ENCODE measurements at places on chromosomes 6 and 20.

DNA sequence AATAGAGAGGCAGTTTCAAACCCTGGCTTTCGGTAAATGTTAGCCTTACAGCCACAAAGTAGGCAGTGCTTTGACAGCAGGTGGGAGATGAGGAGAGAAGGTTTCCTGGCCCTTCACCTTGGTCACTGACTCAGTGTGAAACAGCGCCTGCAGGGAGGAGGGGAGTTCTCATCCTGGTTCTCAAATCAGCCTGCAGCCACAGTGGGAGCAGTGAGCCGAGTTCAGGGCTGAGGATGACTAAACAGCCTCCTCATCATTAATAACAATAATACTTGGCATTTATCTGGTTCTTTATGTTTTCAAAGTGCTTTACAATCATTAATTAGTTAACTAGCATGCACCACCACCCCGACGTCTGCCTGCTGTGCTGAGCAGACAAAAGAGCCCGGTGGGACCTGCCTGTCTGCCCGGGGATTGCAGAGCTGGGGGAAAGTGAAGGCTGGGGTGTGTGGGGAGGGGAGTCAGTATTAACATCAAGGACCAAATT lies 59.6 kb downstream of the PRDM1 start:
- DNase-seq = no peak

DNA sequence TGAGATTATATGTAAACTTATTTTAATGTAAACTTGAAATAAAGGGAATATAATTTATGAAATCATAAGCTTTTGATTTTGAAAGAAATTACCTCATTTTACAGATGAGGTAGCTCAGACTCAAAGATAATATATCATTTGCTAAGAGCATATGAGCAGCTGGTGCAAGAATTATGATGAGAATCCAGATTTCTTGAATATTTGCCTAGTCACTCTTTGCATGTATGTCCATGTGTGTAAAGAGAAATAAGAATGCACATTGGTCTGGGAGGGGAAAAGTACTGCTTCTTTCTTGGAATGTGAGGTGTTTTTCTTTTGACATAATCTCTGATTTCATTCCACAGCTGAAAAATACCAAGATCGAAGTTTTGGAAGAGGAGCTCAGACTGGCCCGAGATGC lies 11.1 kb upstream of the SNRNP48 start:
- DNase-seq = no peak

- no peak for DNase-seq
Observed at GRCh38 chr6:72649032-72649984, 27.4 kb downstream of the KCNQ5 start.

DNA sequence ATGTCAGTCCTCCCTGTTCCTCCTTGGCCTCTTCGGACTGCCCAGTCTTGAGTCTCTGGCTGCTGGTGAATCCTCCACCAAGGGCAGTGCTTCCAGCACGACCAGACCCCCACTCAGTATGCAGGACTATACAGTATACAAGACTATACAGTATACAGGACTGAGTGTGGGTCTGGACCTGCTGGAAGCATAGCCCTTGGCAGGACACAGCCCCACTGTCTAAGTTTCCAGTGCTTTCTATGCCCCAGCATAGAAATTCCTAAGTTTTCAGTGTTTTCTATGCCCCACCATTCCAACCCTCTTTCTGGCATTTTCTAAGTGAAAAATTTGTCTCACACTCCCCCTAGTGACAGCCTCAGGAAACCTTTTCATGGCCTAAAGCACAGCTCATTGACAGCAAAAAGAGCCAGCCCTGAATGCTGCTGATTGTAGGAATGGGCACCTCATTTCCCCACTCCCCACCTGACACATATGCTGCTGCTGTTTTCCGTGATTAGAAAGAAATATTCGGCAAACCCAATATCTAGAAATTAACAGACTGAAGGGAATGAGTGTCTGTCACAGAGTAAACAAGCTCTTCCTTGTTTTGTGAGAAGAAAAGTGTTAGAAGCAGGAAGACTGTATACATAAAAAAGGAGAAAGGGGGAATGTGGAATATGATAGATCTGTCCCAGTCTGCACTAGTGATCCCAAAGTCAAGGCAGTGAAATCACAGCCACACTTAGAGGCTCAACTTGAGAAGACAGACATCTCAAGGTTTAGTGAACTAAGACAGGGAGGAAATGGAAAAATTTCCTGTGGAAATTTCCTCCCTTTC lies 206.9 kb downstream of the IBTK start:
- DNase-seq = peak; percentile 83

DNA sequence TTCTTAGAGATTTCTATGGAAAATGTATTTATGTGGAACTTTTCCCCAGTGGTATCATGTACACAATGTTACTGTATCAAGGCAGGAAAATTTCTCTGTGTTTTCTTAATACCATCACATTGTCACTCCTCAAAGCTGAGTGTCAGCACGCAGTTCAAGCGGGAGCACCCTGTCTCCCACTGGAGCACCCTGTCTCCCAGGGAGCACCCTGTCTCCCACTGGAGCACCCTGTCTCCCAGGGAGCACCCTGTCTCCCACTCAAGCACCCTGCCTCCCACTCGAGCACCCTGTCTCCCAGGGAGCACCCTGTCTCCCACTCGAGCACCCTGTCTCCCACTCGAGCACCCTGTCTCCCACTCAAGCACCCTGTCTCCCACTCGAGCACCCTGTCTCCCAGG lies 51.3 kb downstream of the PSMG4 start:
- DNase-seq = no peak

- no peak for DNase-seq
Observed at GRCh38 chr6:75952128-75952527, 120.3 kb downstream of the IMPG1 start.

- no peak for DNase-seq
Observed at GRCh38 chr20:56922497-56922896, 293.4 kb downstream of the TFAP2C start.

GRCh38 chr6:85464260-85464644 lies 14.4 kb downstream of the NT5E start:
- no peak for DNase-seq

- peak; percentile 44 for DNase-seq
Observed at GRCh38 chr6:35919827-35920751, 809 bp downstream of the SRPK1 start.

DNA sequence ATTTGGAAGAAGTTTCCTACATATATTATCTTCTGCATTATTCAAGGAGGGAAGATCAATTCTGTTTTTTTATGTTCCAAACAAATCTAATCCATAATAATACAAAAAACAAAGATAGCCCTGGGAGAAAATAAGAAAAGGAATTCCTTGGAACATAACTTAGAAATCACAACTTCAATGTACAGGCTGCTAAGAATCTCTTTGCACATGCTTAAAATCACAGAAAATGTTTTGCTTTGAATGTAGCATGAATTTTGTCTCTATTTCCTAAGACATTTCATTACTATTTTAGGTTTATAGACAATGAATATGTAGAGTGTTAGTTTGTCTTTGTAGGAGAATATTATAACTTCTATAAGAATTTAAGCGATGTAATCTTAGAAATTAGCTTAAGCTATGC lies 700.1 kb downstream of the RNF144B start:
- no peak for DNase-seq

- DNase-seq = no peak
Observed at GRCh38 chr6:22062807-22063408, 233.9 kb downstream of the PRL start.

GRCh38 chr6:20948556-20948955 lies 414.3 kb downstream of the CDKAL1 start:
- DNase-seq = no peak

- no peak for DNase-seq
Observed at GRCh38 chr6:166076625-166077024, 91.0 kb downstream of the TBXT start.

DNA sequence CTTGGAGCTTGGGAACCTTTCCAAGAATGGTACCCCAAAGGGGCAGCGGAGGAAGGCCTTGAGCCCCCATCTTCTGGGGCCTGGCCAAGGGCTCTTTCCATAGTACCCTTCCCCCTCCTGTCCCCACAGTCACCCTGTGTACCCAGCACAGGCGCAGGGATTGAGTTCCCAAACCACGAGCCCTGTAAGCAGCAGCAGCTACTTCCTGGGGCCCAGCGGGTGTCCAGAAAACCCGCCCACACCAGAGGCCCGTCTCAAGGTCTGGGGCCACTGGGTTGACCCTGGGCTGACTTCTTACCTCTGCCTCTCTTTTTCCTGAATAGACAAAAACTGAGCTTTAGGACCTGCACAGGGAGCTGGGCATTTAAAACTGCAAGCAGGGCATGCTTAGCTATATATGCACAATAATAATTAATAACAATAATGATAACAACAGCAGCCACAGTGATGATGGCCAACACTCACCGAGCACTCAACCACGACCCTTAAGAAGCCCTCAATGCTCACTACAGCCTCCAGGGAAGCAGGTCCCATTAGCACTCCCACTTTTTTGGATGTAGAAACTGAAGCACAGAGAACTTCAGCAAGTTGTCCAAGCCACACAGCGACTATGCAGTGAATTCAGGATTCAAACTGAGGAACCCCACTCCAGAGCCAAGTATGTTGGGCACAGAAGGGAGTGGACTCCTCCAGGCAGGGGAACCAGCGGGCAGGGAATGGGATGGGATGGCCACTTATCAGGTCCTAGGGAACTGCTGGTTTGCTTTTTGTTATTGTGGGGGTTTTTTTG lies 14.5 kb downstream of the NOL4L start:
- peak; percentile 22 for DNase-seq

GRCh38 chr6:11396860-11397259 lies 140.7 kb upstream of the TMEM170B start:
- DNase-seq = no peak

GRCh38 chr6:147382945-147383554 lies 125.4 kb upstream of the SAMD5 start:
- DNase-seq = no peak

- no peak for DNase-seq
Observed at GRCh38 chr6:56764081-56764566, 121.4 kb upstream of the DST start.

GRCh38 chr6:107657755-107658461 lies 166.2 kb downstream of the SCML4 start:
- peak; percentile 48 for DNase-seq

- no peak for DNase-seq
Observed at GRCh38 chr6:99064834-99065233, 117.1 kb upstream of the FBXL4 start.

DNA sequence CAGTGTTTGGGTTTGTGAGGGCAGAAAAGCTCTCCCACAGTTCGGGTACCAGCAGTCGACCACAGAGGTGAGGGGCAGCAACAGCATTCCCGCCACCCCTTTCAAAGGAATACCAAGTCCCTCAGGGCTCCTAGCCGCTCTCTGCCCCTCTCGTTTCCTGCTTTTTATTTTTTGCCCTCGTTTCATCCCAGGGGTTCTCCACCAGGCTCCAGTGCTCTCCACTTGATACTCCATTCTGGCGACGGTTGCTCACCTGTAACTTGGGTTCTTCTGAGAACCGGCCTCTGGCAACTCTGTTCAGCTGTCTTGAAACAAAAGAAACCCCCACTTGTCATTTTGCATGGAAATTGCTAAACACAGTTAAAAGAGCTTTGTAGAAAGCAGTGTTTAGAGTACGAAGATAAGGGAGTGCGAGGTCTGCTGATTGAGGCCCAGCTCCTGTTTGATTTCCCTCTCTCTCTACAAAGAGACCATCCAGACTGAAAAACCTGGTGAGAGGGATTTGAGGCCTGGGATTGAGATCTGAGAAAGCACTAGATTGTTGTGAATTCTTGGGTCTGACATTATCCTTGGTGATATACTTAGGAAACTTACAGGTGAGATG lies 28.7 kb downstream of the IGF2R start:
- no peak for DNase-seq
